ENCODE measurements at places on chromosomes 6 and 20.

GRCh38 chr6:75109765-75110164 is 96.1 kb downstream of the COL12A1 start:
- peaks cover 19% of the 10 kb centered on the region for H3K27me3 ChIP-seq
- no peak overlapping the region for H3K27ac ChIP-seq
- DNase-seq, result no peak
- H3K36me3 ChIP-seq, result no peaks in the 10 kb centered on the region
- no peak overlapping the region for H3K4me3 ChIP-seq

DNA sequence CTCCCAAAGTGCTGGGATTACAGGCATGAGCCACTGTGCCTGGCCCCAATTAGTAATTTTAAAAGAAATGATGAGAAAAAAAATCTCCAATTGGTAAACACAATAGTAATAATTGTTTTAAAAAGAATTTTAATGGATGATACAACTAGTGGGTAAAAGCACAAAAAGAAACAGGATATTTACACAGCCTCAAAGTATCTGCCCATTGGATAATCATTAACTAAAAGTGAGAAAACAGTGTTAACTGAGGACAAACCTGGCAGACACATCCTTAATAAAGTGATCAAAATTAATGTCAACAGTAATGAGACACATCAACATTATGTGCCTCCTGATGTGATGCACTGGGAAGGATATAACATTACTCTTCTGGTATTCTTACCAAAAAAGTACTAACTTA is 24.5 kb downstream of the DTNBP1 start:
- no peak overlapping the region for H3K27ac ChIP-seq
- no peaks in the 10 kb centered on the region for H3K27me3 ChIP-seq
- H3K4me3 ChIP-seq, result no peak overlapping the region
- H3K36me3 ChIP-seq, result peaks cover 14% of the 10 kb centered on the region
- H3K4me1 ChIP-seq, result no peaks in the 10 kb centered on the region

DNA sequence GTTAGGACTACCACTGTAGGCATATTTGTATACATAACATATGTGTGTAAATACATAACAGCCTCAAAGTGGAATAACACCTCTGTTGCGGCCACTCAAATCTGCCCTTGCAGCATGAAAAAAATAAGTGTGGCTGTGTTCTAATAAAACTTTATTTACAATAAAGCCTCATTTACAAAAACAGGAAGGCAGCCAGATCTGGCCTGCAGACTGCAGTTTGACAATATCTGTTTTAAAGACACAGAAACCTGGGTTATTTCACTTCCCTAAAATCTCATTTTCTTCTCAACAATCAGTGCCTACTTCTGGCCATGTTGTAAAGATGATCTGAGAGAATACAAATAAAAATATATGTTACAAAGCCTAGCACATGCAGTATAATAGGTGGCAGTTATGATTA is 53.9 kb upstream of the SCML4 start:
- H3K4me3 ChIP-seq, result no peak overlapping the region
- H3K27ac ChIP-seq, result no peak overlapping the region
- H3K36me3 ChIP-seq, result peaks cover 4% of the 10 kb centered on the region
- no peak for DNase-seq
- no peaks in the 10 kb centered on the region for H3K27me3 ChIP-seq

DNA sequence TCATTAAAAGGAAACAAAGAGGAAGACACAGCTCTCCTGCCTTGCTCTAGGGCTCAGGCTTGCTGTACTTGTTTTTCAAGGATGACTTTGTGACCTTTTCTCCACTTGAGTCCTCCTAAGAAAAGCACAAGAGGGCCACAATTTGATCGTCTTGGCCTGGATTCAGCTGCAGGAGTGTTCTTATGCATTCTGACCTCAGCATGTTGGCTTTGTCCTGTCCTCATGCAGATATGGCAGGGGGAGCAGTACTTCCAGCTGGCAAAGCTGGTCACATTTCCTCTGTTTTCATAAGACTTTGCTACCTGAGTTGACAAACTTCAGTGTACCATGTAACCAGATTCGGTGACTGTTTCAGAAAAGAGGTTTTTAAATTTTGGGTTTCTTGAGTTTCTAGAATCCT is 30.8 kb downstream of the KDM1B start:
- no peak overlapping the region for H3K4me3 ChIP-seq
- peaks cover 18% of the 10 kb centered on the region for H3K4me1 ChIP-seq
- DNase-seq, result no peak
